ENCODE measurements at places on chromosomes 4 and X.

DNA sequence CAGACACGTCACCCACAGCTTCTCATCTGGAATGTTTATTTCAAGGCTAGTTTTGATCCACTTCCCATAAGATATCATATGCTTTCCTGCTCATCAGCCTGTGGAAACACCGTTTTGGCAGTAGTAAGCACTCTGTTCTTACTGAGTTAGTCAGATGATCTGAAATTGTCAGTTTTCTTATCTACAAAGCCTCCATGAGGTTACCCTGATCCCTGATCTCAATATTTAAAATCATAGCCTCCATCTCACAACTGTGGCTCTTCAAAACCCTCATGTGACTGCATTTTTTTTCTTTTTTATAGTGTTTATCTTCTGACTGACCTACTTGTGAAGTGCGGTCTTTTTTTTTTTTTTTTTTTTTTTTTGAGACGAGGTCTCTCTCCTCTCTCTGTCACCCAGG lies 22.7 kb downstream of the BST1 start:
- no peak for DNase-seq

GRCh38 chrX:53044995-53045394 lies 3.6 kb upstream of the GPR173 start:
- DNase-seq, result no peak

- no peak for DNase-seq
These were observed 30.8 kb downstream of the RTL5 start for GRCh38 chrX:72100824-72101351.

DNA sequence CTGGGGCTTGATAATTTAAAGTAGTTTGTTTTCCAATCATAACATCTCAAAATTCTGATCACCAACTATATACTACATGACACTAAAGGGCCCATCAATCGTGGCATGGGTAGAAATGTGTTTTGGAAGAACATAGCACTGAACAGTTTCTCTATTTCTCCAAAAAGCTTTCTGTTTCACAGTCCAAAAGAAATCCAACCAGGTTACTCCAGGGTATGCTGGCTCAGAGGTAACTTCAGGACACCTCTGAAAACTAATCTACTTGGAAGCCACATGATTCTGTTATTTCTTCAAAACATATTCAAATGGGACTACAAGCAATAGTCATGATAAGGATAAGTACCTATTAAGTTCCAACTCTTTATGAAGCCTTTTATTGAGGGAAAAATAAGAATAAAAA lies 8.3 kb downstream of the PHKA1 start:
- no peak for DNase-seq

GRCh38 chr4:126698224-126698623 lies 934.5 kb upstream of the INTU start:
- DNase-seq, result no peak

Data from HCEC 1CT (cell line).